CD4-positive, CD25-positive, alpha-beta regulatory T cell (primary cell): ENCODE measurements at places on chromosomes 7 and 10. TPM values are rescaled to one million over a fixed set of nuclear protein-coding genes. Genes with fewer than 3 reads are reported as not detected.

SPACDR gene
- polyA plus RNA-seq, result 0.32 TPM

ANK3 gene
- polyA plus RNA-seq, result 2.8 TPM

SRRM3 gene
- not detected for polyA plus RNA-seq

SMNDC1 gene
- 18.1 TPM for polyA plus RNA-seq

GRCh38 chr10:113651021-113651420, 12.8 kb downstream of the NRAP start:
- DNase-seq, result no peak

- DNase-seq, result no peak
Observed at GRCh38 chr7:143269251-143269650, 6.0 kb downstream of the GSTK1 start.

DNA sequence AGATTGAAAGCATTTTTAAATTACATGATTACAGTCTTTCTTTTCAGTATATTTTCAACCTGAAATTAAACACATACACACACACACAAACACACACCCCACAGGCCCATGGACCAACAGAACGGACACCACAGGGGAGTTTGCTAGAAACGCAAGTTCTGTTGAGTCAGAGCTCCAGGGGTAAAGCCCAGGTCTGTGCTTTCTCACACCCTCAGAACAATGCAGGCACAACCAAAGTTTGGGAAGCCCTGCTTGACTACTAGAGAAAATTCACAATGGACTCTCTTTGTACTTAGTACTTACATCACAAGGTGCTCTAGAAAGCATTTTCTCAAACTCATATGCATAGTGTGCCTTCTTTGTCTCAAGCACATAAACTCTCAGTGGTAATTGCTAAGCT, 704.0 kb upstream of the IGFBP3 start:
- no peak for DNase-seq

- no peak for DNase-seq
Observed at GRCh38 chr7:103080923-103081322, 6.0 kb downstream of the ARMC10 start.

DNA sequence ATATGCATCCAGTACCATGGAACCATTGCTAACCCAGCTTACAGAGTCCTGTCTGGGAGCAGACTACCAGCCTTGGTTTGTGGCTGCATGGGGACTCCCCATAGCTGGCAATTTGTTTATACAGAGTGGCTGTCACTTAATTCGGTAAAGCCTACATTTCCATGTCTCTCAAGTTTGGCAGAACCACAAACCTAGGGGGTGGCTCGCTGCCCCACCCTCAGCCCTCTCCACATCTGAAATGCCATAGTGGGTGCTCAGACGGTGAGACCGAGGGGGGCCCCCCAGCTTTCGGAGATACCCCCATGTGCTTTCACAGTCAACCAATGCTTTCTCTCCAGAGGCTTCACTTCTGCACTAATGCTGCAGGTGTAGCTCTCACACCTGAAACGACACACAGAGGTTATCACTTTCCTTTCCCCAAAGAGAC, 75.5 kb upstream of the KAT6B start:
- no peak for DNase-seq

GRCh38 chr10:91576096-91576545, 56.8 kb downstream of the PPP1R3C start:
- DNase-seq, result no peak

DNA sequence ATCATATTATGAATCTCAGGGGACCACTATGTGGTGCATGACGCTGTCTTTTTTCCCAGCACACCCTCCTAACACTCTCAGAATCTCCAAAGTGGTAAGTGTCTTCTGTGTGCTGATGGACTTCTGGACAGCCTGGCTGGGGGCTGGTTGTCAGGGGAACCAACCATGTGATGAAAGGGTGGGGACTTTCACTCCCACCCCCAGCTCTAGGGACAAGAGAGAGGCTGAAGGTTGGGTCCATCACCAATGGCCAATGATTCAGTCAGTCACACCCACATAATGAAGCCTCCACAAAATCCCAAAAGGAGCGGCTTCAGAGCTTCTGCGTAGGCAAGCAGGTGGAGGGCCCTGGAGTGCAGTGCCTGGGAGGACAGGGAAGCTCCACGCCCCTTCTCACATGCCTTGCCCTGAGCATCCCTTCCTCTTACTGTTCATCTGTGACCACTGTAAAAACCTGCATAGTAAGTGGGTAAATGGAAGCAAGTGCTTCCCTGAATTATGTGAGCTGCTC, 44.6 kb downstream of the RASGEF1A start:
- DNase-seq, result no peak

GRCh38 chr10:24495666-24496460, 227.8 kb downstream of the ARHGAP21 start:
- no peak for DNase-seq

DNA sequence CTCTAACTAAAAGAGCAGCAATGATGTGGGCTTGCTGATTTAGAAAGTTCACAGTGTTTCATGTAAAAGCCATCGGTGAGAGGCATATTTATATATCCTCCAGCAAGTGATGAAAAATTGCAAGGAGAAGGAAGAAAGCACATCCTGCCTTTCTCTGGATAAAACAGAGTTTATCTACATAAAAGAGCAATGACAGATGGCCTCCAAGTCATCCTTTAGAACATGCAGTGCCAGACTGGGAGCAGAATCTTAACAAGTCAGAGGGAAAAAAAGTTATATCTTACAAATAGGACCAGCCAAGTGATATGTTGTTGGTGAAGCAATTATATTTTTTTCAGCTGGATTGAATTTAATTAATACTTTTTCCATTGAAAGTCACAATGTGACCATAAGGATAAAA, 253.8 kb upstream of the MGMT start:
- DNase-seq, result no peak

DNA sequence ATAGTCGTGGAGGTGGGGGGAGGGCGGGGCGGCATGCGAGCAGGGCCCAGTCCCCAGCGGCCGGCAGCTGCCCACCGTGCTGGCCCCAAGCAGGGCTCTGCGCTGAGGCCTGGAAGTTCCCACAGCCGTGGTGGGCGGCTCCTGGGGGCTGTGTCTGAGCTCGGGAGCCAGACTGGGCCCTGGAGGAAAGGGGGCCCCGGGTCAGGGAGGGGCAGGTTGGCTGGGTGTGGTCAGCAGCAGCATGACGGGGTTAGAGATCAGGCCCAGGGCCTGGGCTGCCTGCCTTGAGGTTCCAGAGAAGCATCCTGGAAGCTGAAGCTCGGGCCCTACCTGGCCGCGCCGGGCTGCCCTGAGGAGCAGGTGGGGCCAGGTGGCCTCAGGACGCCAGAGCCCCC, 22.1 kb downstream of the GET4 start:
- DNase-seq, result no peak

DNA sequence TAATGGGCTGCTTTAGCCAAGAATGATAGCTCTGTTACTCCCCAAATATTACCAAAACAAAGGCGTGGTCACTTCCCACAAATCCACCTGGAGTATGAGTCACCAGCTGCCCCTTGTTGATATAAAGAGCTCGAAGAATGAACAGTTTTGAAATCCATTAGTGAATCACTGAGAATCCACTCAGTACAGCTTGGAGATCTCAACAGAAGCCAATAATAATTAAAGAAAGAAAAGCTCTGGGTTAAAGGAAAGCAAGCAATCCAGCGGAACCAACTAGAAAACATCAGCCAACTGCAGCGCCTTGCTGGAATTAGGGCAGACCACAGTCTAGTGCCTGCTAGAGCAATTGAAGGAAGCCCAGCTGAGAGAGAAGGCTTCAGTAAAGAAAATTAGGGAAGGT, 576.0 kb upstream of the C7orf33 start:
- DNase-seq, result no peak

DNA sequence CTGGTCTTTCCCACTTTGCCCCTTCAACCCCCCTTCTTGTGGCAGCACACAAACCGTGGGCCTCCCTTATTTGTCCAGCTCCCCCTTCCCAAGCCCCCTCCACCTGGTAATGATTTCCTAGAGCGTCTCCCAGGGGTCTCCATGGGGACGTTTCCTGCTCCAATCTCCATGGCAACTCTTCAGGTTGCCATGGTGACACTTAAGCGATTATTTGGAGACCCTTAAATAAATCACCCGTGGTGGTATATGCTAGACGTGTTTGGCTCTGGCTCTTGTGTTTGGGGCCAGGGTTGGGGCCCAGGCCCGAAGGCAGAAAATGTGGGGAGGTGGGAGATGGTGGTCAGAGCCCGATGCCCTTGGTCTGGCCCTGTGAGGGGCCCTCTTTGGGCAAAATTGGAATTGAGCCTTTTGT, 41.1 kb upstream of the DLG5 start:
- no peak for DNase-seq

DNA sequence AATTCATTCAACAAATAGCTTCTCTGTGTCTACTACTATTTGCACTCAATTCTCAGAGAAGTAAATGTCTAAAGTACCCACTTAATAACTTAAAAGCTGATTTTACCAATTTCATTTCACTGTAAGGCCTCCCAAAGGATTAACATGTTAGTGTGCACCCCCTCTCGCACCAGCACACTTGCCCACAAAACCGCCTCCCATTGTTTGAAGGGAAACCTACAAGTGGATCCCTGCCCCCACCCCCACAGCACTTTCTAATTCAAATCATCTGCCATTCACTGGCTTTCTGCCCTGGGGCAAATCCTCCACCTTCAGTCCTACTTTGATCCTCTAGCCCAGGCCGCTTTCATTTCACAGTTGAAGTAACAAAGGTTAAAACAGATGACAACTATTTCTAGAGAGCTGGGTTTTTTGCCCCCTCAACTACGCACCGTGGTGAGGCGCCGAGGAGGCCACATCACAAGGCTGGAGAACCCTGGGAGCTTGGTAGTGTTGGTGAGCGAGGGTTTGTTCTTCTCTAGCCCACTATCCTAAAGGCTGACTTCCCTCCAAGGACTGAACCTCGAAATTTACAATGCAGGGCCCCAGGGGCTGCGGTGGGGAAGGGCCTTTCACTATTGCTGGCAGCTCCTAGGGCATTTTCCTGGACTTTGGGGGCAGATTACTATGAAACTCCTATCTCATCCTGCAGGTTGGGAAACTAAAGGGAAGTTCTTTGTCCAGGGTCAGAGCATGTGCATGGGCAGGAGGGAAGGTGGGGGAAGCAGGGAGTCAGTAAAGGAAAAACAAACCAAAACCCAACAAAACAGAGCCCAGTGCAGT, 517.4 kb upstream of the ZMIZ1 start:
- DNase-seq, result no peak

- no peak for DNase-seq
Observed at GRCh38 chr7:55254242-55254595, 110.9 kb upstream of the LANCL2 start.

DNA sequence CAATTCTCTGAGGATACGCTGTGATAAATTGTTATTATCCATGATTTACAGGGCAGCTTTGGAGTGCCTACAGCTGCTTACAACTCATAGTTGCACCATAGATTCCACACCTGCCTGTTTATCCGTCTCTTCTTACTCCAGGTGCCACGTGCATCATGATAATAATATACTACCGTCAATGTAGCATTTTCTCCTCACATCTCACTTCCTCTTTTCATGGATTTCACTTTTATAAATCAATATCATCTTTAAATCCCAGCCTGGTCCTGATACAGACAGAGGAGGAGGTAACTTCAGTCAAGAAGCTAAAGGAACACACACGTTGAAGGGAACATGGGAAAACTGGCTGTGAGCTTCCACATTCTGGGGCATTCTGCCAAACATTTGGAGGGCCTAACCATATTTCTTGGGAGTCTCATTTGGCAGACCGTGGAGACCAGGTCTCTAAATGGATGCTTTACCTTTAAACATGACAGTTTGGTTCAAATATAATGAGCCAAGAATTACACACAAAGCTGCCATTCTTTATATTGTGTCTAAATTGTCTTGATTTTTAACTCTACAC, 2.4 kb downstream of the CH25H start:
- DNase-seq, result no peak

GRCh38 chr7:93750986-93751385, 139.6 kb downstream of the TFPI2 start:
- DNase-seq, result no peak

GRCh38 chr7:33411020-33411419, 281.7 kb downstream of the BBS9 start:
- DNase-seq, result no peak

GRCh38 chr10:119302172-119302571, 94.8 kb downstream of the GRK5 start:
- DNase-seq, result no peak
